Activated CD4-positive, CD25-positive, alpha-beta regulatory T cell treated with anti-CD3 and anti-CD28 coated beads, Interleukin-2, amount 50 U/mL, for 72 hours (primary cell): ENCODE measurements at places on chromosomes 1 and 21.
A peak's percentile ranks its signal among the peaks of the same experiment; 100 is the strongest.

DNA sequence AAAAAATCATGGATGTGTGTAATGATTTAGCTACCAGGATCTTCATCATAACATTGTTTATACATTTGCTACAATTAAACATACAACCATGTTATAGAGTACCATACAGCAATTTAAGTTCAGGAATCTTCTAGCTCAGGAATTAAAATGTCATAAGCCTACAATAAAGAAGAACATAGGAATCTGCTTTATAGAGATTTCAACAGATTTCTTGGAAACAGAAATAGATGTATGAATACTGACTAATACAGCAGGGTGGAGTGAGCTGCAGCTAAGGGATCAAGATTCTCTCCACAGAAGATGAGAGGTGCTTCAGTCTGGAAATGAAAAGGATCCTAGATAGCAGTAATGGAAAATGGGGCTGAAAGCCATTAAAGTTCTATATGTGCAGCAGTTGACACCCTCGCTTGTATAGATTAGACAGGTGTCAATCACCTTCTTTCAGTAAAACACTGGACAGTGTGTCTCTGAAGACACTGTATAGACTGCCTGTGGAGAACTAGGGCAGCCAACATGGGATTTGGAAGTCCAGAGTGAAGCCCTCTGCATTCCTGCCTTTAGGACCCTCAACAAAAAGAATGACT lies 73.9 kb downstream of the DNTTIP2 start:
- DNase-seq, result no peak

DNA sequence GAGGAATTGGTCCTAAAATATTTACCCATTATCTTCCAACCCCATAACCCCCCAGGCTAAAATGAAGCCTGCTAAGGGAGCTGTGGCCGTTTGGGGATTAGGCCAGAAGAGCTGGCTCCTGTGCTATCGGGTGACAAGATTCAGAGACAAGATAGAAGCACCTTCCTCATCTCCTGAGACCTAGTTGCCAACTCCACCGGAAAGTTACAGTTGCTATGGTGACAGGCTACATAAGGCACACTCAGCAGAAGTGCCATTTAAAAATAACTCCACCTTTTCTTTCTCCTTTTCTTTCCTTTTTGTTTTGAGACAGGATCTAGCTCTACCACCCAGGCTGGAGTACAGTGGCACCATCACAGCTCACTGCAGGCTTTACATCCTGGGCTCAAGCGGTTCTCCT lies 43.6 kb upstream of the ROR1 start:
- no peak for DNase-seq

DNA sequence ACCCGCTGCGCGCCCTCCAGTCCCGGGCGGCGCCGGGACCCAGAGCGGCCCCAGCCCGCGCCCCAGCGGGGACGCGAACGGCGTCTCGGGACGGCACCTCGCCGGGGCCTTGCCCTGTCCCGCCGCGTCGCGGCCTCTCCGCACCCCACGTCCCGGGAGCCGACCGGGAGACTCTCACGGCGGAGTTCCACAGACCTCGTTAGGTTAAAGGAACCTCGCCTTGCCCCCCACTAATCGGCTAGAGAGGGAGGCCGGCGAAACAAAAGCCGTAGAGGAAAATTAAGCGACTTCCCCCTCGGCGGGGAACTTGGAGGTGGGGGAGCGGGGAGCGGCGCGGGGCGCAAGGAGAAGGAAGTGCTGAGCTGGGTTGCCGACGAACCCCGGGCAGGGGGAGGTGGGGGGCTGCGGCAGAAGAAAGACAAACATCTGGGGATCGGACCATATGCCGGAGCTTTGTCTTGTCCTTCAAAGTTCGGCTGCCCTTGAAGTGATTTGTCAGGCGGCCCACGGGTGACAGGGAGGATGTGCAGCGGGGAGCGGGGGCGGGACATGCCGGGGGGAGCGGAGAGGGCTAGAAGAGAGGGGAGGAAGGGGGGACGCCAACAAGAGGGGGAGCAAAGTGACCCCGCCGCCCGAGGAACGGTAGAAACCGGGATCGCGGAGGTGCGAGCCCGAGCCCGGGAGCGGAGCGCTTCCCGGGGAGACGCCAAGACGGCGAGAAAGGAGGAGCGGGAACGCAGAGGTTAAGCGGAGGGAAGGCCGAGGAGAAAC lies 120.0 kb upstream of the RRP15 start:
- DNase-seq, result peak; percentile 31

GRCh38 chr1:219215477-219215876 lies 41.8 kb downstream of the LYPLAL1 start:
- no peak for DNase-seq

GRCh38 chr1:114026797-114027196 lies 47.5 kb downstream of the OLFML3 start:
- no peak for DNase-seq

DNA sequence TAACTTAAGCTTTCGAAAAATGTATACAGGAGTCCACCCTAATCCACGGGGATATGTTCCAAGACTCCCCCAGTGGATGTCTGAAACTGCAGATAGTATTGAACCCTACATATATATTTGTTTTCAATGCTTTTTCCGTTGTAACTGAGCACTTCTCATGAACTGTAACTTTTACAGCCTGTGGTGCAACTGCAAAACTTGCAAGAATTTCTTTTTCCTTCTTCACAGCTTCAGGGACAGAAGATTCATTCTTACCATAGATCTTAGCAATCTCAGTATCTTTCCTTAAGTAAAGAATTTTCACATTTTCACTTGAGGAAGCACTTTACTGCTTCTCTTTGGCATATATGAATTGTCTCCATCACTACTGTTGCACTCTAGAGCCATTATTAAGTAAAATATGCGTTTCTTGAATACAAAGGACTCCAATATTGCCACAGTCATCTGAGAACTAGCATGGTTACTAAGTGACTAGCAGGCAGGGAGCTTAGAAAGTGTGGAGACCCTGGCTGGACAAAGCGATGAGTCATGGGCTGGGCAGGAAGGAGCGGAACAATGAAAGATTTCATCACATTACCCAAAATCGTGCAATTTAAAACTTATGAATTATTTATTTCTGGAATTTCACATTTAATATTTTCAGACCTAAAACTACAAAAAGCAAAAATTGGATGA lies 14.1 kb downstream of the DPYD start:
- no peak for DNase-seq

GRCh38 chr21:29538115-29538514 lies 239.4 kb downstream of the BACH1 start:
- no peak for DNase-seq

- DNase-seq, result no peak
Measured at GRCh38 chr1:226350519-226350865, 41.5 kb upstream of the LIN9 start.

DNA sequence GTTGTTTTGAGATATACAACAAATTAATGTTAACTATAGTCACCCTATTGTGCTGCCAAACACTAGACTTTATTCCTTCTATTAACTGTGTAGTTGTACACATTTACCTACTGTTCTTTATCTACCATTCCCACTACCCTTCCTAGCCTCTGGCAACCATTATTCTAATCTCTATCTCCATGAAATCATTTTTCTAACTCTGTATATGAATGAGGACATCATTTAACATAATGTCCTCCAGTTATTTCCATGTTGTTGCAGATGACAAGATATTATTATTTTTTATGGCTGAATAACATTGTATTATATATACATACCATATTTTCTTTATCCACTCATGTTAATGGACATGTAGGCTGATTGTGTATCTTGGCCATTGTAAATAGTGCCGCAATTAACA lies 366.3 kb downstream of the TBX15 start:
- DNase-seq, result no peak

DNA sequence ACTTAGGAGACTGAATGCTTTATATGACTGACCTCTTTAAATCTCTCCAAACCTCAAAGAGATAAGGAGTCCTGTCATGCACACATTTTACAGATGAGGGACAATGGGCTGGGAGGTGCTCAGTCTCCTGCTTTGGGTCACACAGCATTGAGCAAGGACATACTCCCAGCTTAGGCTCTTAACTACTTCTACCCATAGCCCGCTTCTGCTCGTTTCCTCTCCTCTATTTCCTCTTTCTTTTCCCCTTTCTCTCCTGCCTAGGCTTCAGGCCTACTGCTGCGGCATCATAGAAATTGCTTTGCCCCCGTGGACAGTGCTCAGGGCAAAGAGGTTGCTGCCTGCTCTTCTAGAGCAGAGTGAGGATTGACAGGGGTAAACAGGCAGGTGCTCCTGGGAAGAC lies 12.4 kb upstream of the ZNF691 start:
- no peak for DNase-seq

- DNase-seq, result no peak
Measured at GRCh38 chr1:12338823-12339222, 109.0 kb downstream of the VPS13D start.

GRCh38 chr1:7853684-7854026 lies 790 bp upstream of the UTS2 start:
- DNase-seq, result no peak

- DNase-seq, result no peak
Measured at GRCh38 chr1:212702672-212703071, 3.0 kb upstream of the BATF3 start.

DNA sequence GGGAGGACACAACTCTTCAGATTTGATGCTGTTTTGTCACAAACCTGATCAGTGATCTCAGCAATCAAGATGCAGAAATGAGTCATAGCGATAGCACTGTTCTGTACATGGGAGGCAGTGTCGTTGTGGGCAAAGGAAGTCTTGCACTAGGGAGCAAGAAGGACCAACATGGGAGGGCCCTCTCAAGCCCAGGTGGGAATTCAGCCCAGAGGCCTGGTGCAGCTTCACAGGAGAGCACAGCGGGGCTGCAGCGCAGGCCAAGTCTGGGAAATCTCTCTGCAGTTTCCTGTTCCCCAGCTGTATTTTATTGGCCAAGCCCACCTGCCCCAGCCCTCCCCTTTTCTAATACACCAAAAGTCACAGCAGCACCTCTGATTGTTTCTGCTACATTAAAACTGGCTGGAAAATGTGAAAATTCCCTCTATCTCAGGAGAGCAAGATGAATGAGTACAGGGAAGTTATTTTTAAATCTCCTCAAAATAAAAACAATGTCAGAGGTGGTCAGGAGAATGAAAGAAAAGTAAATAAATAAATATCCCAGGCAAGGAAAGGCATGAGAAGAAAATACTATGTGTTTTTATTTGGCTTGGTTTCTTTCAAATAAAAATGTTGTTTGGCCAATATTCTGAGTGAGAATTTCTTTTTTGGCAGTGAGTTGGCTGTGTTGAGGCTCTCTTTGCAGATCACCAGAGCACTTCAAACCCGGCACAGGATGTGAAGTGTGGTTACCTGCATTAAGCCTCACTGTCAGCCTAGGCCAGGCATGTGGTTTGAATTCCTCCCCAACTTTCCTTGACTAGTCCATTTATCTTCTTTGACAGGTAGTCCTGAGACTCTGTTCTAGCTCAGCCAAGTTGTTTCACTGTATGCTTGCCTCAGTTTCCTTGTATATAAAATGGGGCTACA lies 422.1 kb downstream of the PLPP3 start:
- DNase-seq, result no peak

DNA sequence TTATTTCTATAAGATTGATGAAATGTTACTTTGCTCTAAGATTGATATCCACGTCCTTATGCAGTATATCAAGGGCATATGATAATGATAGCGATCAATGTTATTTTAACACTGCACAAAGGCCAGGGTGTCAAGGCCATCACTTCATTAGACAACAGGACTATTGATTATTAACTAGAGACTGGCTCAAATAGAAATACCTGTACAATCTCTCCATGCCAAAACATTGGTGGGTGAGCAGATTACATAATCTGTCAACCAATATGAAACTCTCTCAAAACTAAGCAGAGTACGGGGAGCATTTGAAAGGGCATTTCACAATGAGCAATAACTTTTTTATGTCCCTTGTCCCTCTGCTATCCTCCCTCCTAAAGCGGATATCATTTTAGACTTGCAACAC lies 566.5 kb upstream of the PKN2 start:
- DNase-seq, result no peak

DNA sequence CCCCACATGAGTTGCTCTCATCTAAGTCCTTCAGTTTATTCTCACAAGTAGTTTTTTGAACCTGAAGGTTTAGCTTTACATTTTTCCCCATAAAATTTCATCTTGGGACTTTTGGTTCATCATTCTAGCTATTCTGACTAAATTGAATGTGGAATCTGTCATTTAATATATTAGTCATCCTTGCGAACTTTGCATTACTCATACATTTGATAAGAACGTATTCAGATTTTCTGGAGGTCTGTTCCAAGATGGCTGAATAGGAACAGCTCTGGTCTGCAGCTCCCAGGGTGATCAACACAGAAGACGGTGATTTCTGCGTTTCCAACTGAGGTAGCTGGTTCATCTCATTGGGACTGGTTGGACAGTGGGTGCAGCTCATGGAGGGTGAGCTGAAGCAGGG lies 59.8 kb upstream of the CSF1 start:
- DNase-seq, result no peak

- no peak for DNase-seq
Measured at GRCh38 chr1:17669866-17670451, 85.2 kb upstream of the ACTL8 start.

DNA sequence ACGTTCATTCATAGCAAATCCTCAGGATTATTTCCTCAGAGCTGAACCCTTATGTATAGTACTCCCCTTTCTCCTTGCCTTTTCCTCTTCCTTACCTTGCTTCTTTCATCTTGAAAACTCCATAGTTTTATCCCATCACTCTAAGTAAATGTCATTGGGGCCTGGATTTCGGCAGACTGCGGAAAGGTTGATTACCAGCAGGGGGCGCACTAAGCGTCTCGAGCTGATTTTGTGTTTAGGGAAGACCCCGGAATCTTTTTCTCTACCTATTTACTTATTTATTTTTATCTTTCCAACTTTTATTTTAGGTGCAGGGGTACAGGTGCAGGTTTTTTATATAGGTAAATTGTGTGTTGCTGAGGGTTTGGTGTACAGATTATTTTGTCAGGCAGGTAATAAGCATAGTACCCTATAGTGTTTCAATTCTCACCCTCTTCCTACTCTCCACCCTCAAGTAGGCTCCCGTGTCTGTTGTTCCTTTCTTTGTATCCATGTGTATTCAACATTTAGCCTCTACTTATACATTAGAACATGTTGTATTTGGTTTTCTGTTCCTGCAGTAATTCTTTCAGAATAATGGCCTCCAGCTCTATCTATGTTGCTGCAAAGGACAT lies 11.4 kb upstream of the MTARC1 start:
- peak; percentile 39 for DNase-seq

DNA sequence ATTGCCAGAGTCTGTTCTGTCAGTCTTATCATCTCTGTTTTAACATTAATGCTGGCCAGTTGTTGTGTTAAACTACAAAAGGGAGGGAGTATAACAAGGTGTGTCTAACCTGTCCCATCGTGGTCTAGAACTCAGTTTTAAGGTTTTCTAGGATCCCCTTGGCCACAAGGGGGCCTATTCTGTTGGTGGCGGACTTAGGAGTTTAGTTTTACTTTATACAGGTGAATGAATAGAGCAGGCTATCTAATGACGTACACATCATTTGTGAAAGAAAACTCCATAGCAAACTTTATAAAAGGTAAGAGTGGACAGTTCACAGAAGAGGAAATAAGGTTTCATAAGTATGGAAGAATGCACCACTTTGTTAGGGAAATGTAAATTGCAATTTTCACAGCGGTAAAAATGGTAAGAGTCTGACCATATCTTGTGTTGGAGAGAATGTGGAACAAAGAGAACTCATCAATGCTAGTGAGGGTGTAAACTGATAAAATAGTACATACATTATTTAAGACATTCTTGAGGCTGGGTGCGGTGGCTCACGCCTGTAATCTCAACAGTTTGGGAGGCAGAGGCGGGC lies 2.5 kb upstream of the ATF6 start:
- no peak for DNase-seq
